ENCODE measurements at places on chromosomes 5 and 9. TPM values are rescaled to one million over a fixed set of nuclear protein-coding genes. Genes with fewer than 3 reads are reported as not detected.

DNA sequence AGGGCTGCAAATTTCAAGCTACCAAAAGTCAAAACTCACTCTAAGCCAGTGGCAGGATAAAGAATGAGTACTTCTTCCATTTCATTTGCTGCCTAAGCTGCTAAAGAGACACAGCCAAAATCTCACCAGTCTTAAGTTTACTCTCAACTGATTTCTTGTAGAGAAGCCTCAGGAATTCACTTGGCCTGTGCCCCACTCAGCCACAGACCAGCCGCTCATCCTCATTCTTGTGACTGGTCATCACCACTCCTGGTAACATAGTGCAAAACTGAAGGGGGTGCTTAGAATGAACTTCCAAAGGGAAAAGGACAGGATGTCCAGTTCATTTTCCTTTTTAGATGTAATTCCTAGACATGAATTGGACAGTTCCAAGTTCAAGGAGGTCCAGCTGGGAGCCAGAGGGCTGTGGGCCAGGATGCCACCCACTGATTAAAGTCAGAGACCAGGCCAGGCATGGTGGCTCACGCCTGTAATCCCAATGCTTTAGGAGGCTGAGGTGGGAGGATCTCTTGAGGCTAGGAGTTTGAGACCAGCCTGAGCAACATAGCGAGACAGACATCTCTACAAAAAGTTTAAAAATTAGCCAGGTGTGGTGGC, 72.7 kb upstream of the RANBP3L start:
- DNase-seq = no peak

GRCh38 chr5:118211606-118212005, 776.7 kb downstream of the DTWD2 start:
- no peak for DNase-seq

GRCh38 chr5:108101821-108102220, 280.1 kb downstream of the FBXL17 start:
- DNase-seq = no peak

DNA sequence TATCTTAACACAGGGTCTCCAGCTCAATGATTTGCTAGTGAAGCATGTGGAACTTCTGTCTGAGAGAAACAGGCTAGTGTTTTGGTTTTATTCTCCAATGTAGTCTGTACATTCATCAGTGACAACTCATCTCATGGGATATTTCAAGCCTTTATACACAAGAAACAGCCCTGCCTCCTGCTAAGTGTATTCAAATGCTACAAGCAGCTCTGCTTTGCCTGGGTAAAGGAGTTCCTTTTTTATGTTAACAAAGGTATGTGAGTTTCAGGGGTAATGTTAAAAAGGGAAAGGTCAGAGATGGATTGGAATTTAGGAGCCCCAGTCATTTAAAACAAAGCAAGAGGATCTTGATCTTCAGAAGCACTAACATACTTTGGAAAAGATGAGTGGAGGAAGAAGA, 498.7 kb downstream of the ISL1 start:
- no peak for DNase-seq

DNA sequence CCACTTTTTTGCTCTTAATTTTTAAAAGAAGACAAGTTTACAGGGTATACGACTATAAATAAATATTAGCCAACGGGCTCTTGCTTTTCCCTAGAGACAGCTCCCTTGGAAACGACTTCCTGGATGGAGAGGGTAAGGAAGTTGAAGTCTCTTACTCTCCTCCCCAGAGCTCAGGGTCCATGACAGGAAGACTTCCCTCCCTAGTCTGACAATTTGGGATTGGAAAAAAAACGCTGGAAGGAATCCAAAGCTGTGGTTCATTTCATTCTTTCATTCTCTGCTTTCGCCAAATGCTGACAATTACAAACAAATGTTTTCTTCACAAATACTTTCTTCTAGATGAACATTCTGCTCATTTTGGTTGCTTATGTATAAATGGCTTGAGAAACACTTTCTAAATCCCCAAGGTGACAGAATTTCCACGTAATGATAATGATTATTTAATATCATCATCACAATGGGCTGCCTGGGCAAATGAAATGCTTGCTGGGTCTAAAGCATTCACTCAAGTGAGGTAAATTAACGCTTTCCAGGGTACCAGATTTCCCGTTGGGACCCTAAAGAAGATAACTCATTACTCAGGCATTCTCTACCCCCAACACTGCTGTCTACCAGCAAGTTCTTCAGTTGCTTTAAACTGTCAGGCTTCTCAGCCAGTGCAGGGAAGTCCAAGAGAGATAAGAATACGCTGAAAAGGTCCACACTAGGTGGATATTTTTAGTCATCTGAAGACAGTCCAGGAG, 139.8 kb upstream of the SLC30A5 start:
- DNase-seq = no peak

GRCh38 chr9:80049096-80049782, 477.5 kb downstream of the TLE4 start:
- no peak for DNase-seq

DNA sequence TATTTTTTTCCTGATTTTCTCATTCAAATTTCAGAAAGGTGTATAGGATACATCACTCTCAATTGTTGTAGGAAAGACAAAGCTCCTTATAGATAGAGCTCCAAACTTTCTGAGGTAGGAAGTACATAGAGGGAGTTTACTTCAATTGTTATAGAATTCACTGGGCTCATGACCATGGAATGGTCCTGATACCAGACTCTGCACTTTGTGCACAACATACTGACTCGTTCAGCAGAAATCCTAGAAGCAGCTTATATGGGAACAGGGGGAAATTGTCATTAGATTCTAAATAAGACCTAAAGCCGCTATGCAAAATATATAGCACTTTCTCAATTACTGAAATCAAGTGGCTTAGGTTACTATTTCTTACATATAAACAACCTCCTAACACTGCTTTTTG, 240.5 kb upstream of the TUSC1 start:
- no peak for DNase-seq

GRCh38 chr9:137252555-137253506, 1.7 kb downstream of the STPG3 start:
- no peak for DNase-seq

DNA sequence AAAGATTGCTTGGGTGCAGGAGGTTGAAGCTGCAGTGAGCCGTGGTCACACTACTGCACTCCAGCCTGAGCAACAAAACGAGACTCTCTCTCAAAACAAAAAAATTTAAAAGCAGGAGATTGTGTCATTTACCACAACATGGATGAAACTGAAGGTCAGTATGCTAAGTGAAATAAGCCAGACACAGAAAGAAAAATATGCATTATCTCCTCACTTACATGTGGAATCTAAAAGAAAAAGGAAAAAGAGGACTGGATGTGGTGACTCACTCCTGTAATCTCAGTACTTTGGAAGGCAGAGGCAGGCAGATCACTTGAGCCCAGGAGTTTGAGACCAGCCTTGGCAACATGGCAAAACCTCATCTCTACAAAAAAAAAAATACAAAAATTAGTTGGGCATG, 146.8 kb upstream of the DAPK1 start:
- no peak for DNase-seq

DNA sequence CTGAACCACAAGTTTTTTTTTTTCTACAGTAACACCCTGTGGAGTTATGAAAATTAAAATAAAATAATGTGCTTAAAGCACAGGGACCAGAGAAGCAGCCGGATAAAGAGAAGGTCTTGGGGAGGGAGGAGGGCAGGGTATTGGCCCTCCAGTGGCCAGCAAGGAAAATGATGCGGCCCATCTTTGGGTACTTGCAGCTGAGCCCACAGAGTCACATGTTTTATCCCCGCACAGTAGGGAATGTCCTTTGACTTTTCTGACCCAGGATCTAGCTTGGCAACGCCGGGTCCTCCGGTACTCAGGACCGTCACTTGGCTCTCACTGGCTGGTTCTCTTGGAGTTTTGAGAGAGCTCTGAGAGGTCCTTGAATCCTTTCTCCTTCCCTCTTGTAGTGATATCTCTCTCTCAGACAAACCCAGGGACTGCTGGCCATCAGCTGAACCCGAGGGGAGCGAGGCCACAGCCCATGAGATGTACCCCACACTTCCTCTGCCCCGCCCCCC, 35.3 kb upstream of the HSPA9 start:
- DNase-seq = no peak

DNA sequence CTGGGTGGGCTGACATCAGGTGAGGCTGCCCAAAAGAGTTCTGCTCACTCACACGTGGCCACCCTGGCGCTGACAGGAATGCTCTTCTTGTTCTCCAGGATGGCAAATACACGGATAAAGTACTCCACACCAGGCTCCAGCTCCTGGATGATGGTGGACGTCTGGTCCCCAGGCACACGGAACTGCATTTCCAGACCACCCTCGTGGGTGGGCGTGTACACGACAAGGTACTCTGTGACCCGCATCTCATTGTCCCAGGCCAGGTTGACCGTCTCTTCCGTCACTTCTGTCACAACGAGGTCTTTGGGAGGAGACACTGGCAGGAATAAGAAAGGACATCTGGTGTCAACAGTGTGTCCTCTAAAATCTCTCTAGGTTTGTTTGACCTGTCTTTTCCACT, 33.8 kb downstream of the TNC start:
- no peak for DNase-seq

- DNase-seq = no peak
These were observed 131.1 kb downstream of the CHSY3 start for GRCh38 chr5:130035388-130035787.

- DNase-seq = no peak
These were observed 180.2 kb downstream of the RASEF start for GRCh38 chr9:82882748-82883147.

- DNase-seq = peak; percentile 40
These were observed 232.4 kb downstream of the ESM1 start for GRCh38 chr5:54753034-54753433.

- no peak for DNase-seq
These were observed 711 bp downstream of the MRPL50 start for GRCh38 chr9:101397746-101398067.

DNA sequence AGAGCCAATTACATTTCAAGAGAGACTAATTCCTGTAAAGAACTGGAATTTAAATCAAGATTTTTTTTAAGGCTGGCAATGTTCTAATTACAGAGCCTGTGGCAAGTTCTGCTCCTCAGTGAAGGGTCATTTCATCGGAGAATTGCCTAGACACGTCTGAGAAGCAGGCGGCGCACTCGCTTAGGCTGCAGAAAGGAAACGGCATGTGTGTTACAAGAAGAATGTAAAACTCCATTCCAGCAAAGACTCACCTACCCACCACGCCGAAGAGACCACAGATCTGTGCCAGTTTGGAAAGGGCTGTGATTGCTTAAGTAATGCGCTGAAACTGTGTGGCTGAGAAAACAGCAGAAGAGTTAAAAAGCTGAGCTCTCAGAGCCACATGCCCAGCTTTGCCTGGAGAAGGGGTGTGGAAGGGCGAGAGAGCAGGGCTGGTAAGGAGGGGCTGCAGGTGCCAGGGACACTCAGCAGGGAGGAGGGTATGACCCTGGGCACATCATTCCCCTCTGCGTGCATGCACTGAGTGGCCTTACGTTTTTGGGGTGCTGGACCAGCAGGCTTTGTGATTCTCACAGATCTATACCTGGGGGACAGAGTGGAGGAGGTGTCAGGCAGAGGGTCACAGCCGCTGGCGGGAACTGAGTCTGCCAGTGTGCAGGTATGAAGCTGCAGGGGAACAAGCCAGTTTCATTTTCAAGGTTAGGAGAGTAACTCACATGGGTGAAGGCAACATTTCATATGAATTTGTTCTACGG, 17.8 kb upstream of the SLC25A51 start:
- no peak for DNase-seq

DNA sequence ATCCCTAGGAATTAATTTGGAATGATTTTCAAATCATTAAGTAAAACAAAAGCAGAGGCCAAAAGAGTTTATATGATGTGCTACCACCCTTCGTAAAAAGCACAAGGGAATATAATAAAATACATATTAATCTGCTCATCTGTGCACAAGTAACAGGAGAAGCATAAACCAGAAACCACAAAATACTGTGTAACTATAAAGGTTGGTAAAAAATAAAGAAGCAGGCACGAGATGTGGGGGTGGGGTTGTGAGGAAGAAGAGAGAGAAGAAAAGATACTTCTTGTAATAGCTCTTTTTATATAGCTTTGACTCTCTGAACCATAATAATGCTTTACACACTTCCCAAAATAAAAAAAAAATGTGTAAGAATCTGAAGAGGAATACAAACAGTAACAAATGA, 214.9 kb upstream of the EFNA5 start:
- no peak for DNase-seq

DNA sequence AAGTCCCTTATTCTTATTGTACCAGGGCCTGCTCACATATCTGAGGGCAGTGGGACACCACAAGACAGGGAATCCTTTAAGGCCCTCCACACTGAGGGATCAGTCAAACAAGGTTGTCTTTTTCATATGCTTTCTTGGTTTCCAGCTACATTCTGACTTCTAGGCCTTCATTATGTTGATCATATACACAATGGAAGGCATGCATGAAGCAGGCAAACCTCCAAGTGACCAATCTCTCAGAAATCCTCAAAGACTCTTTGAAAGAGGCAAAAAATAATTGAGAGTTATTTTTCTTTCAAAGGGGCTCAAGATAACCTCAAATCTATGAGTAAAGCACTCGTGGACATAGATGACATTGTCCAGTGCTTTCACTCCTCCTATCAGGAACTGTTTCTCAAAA, 1195.9 kb upstream of the ACO1 start:
- no peak for DNase-seq

MARVELD2 gene
- total RNA-seq = 0.18 TPM

GRIA1 gene
- not detected for total RNA-seq

TMOD1 gene
- total RNA-seq = 0.16 TPM

SLC1A3 gene
- total RNA-seq = not detected

ZMYND19 gene
- total RNA-seq = 35.4 TPM

CAMLG gene
- total RNA-seq = 23.1 TPM

CDKN2B gene
- 3.1 TPM for total RNA-seq

TIMD4 gene
- 4.0 TPM for total RNA-seq

IFNB1 gene
- total RNA-seq = not detected

SLF1 gene
- 19.4 TPM for total RNA-seq

ACTBL2 gene
- total RNA-seq = not detected

CDO1 gene
- total RNA-seq = 0.40 TPM

KCTD16 gene
- total RNA-seq = 0.08 TPM

IL17B gene
- total RNA-seq = not detected

NR5A1 gene
- not detected for total RNA-seq

All from activated CD8-positive, alpha-beta T cell treated with anti-CD3 and anti-CD28 coated beads, Interleukin-2, amount 10 ng/mL, durations not matched to agents 7 days and 5 days (primary cell).